ENCODE measurements at places on chromosomes 12 and 14.

- no peak for DNase-seq
Measured at GRCh38 chr14:78637489-78637888, 467.3 kb downstream of the NRXN3 start.

- DNase-seq, result no peak
Measured at GRCh38 chr12:64998371-64999147, 122.5 kb downstream of the WIF1 start.

DNA sequence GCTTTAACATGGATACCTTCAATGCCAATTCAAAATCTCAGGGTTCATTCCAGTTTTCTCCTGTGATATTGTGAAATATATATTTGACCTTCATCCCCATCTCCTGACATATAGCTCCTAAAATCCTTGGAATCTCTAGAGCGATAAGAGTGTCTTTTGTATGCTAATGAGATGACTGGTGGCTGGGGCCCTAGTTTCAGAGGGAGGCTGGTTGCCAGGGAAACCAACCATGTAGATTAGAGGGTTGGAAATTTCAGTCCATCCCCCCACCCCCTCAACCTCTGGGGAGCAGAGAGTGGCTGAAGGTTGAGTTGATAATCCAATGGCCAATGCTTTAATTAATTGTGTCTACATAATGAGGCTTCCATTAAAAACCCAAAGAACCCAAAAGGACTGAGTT lies 59.4 kb downstream of the SDR9C7 start:
- no peak for DNase-seq

- no peak for DNase-seq
Measured at GRCh38 chr14:69319911-69320310, 60.0 kb downstream of the GALNT16 start.

GRCh38 chr12:110252716-110253115 lies 28.3 kb upstream of the ATP2A2 start:
- no peak for DNase-seq

DNA sequence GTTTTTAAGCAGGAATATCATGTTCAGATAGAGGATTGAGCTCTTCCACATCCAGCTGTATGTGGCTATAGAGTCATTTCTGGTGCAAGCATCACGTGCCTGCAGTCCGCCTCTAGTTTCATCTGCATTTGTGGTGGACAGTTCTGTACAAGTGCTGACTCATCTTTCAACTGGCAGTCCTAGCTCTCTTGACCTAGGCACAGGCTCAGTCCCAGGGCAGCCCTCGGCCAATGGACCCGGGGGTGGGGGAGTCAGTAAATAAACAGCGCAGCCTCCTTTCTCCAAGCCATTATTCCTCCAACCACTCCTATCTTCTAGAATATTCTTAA lies 41.8 kb upstream of the FRMD6 start:
- DNase-seq, result no peak

DNA sequence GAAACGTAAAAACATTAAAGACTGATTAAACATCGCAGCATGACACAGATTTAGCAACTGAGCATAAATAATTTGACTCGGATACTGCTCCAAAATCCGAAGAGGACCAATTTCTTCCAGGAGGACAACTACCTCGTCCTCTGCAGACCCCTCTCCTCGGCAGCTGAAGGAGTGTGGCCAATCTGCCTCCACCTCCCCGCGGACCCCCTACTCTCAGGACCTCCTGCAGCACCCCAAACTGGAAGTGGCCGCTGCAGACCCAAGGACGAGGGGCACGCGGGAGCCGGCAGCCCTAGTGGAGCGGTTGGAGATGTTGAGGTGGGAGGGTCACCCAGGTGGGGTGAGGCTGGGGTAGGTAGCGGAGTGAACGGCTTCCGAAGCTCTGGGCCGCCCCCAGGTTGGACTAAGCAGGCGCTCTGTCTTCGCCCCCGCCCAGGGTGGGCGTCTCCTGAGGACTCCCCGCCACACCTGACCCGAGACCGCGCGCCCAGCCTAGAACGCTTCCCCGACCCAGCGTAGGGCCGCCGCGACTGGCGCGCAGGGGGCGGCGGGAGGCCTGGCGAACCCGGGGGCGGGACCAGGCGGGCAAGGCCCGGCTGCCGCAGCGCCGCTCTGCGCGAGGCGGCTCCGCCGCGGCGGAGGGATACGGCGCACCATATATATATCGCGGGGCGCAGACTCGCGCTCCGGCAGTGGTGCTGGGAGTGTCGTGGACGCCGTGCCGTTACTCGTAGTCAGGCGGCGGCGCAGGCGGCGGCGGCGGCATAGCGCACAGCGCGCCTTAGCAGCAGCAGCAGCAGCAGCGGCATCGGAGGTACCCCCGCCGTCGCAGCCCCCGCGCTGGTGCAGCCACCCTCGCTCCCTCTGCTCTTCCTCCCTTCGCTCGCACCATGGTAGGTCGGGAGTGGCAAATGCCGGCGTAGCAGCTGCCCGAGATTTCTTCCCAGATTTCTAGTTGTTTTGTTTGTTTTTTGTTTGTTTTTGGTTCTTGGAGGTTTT lies at the start of gene CALM1:
TSS of gene CALM1 (plus strand) at position 689 of the 999 bp plus-strand sequence. CDS start at position 891, 202 bp downstream.
- peak; percentile 85 for DNase-seq

Measured in DMS 273 treated with DMSO at 0.1 percent for 48 hours (cell line).